NCI-H187 (cell line): ENCODE measurements at places on chromosomes 7 and 10.

DNA sequence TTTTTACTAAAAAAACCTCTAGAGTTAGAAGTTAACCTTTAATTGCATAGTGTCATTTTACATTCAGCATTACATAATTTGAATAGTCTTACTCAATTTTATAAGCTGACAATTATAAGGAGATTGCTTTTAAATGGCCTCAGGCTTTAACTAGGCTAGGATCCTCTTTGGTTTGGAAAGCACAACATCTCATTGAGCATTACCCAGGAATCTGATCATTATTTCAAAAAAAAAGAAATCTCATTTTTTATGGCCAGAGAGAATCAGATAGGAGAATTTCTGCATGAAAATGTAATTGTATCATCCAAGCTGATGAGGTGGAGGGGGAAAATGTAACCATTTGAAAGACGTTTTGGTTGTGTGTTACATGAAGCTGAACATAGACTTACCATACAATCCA is 324.9 kb upstream of the POT1 start:
- no peak for DNase-seq

DNA sequence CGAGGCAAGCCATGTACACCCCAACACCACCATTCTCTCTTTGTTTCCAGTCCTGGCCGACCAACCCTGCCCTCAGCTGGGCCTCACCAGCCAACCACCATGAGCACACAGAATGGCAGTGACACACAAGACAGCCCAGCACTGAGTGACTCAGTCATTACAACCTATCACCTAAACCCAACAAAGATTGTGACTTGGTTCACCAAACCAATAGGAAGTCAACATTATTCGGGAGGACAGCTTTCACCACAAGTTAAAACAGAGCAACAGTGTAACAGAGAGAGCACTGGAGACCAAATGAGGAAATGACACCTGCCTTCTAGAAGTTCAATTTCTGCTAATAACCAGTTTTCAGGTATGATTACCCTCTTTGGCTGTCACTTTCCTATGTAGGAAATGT is 72.1 kb downstream of the DNMBP start:
- DNase-seq: no peak

DNA sequence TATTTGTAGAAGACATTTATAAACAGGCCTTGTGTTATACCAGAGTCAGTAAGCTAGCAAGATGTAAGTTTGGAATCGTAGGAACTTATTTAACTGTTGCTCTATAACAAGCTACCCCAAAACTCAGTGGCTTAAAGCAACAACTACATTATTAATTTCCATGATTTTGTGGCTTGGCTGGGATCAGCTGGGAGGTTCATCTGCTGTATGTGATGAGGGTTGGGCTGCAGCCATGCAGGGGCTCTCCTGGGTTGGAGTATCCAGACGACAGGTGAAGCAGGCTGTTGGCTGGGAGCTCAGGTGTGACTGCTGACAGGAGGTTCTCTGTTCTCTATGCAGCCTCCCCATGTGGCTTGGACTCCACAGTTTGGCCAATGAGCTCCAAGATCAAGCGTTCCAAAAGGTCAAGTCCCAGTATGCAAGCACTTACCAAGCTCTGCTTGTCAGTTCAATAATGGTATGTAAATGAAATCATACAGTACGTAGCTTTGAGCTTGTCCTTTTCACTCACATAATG is 52.4 kb downstream of the GPR26 start:
- no peak for DNase-seq

GRCh38 chr10:48506147-48506917 is 98.5 kb downstream of the ARHGAP22 start:
- no peak for DNase-seq

- DNase-seq: no peak
Measured at GRCh38 chr7:78198756-78199155, 400.2 kb downstream of the PHTF2 start.

DNA sequence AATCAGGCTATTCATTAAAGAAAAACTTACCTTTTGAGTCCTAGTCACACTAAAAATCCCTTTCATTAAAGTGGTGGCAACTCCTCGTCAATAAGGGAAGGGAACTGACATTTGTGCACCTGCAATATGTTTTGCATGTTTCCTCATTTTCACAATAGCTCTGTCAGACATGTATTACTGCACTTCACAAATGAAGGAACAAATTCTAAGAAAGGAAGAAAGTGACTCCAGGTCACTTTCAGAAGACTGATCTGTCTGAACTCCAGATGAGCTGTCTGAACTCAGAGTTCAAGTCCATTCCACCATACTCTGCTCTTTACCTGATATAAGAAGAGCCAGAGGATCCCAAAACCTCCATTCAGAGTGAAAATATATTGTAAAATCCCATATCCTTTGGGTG is 50.3 kb upstream of the GSAP start:
- no peak for DNase-seq

DNA sequence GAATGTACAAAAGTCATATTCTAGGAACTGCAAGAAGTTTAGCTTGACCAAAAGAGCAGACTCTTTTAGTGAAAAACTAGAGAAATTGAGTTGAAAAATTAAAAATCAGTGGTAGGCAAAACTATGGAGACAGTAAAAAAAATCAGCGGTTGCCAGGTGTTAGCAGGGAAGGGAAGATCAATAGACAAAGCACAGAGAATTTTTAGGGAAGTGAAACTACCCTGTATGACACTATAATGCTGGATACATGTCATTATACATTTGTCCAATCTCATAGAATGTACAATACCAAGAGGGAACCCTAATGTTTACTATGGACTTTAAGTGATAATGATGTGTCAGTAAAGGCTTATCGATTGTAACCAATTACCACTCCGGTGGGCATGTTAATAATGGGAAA is 761.9 kb downstream of the MAGI2 start:
- DNase-seq: no peak

DNA sequence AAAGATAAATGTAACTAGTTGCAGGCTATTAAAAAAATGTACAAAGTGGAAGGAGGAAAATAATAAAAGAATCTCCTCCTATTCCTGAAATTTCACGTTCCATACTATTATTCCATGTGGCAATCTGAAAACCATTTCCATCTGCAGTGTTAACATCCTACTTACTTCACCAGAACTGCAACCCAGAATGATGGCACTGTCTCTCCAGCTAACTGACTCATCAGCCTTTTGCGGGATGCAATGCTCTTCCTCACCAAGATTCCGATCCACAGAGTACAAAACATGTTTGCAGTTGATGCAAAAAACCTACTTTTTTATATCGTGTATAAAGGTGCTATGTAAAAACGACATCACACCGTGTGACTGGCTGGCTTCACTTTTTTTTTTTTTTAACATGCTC is 50.8 kb downstream of the ESYT2 start:
- DNase-seq: no peak

- DNase-seq: no peak
Measured at GRCh38 chr7:39085189-39085588, 107.5 kb downstream of the POU6F2 start.

GRCh38 chr10:3190817-3191216 is 18.2 kb upstream of the PITRM1 start:
- DNase-seq: no peak

DNA sequence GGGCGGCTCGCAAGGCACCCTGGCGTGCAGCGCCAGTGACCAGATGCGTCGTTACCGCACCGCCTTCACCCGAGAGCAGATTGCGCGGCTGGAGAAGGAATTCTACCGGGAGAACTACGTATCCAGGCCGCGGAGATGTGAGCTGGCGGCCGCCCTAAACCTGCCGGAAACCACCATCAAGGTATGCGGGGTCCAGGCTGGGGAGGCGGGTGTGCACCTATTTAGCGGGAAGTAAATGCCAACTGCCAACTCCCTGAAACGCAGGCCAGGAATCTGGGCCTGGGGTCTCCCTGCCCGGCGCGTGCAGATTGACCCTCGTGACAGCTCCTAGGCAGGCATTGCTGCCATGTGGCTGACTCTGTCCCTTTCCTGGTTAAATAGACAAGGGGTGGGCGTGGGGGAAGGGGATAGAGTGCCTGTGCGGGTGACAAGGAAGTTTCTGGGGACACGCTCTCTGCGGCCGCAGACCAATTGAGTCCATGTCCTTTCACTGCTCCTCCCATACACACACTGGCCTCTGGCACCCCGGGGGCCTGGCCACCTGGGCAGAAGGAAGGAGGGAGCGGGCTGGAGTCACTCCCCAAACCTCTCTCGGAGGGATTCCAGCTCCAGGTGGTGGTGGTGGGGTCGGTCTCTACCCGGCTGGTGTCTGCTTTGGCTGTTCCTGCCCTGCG is 2.7 kb downstream of the EVX1 start:
- no peak for DNase-seq

DNA sequence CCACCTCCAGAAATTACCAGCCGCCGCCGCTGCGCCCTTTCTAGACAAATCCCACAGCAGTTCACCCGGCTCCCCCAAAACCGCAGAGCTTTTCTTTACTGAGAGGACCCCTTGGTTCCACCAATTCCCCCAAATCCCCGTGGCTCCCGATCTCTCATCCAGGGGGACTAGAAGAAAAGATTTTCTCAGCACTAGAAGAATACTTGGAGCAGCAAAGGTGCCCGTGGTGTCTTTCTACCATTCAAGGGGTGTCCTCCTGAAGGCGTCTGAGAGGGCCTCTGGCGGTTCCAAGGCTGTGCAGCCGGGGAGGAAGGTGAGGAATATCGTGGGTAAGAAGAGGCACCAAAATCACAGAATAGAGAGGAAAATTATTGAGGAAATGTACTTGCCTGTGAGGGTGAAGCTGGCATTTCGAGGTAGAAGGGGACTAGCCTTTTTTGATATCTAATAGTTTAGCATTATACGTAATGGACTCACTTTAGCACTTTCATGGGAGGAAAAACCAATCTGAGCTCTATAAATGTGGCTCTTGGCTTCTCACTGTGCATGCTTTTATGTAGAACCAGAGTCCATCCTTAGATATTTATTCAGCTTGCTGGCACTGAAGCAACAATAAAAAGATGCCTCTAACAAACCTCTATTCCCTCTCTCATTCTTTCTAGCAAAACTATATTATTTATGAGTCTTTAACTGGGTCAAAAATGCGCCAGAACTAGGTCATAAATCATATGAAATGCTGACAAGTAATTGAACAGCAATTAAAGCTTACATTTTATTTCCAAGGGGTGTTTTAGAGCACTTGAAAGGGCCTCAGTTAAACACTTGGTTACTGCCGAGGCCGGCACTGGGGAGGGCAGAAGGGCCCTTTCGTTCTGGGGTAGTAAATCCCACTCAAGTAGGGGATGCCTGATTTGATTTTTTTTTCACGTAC is 13.8 kb upstream of the HOXA2 start:
- no peak for DNase-seq

DNA sequence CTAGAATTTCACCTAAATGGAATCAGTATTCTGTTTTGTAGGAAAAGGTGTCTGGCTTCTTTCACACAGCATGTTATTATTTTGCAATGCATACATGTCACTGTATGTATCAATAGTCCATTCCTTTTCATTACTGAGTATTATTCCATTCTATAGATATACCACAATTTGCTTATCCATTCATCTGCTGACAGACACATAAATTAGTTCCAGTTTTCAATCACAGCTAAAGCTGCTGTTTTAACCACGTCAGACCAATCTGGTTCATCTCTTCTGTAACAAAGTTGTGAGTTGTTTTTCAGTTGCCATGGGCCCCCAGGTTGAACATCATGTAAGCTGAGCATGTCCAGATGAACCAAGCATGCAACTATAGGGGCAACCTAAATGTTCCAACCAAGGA is 282.1 kb upstream of the MKLN1 start:
- DNase-seq: no peak

- no peak for DNase-seq
Measured at GRCh38 chr10:79150444-79150754, 81.6 kb downstream of the ZMIZ1 start.

DNA sequence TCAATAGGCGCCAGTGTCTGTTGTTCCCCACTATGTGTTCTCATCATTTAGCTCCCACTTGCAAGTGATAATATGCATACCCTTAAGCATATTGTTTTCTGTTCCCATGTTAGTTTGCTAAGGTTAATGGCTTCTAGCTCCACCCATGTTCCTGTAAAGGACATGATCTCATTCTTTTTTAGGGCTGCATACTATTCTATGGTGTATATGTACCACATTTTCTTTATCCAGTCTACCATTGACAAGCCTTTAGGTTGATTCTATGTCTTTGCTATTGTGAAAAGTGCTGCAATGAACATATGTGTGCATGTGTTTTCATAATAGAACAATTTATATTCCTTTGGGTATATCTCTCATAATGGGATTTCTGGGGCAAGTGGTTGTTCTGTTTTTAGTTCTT is 77.8 kb upstream of the PLXDC2 start:
- DNase-seq: no peak

DNA sequence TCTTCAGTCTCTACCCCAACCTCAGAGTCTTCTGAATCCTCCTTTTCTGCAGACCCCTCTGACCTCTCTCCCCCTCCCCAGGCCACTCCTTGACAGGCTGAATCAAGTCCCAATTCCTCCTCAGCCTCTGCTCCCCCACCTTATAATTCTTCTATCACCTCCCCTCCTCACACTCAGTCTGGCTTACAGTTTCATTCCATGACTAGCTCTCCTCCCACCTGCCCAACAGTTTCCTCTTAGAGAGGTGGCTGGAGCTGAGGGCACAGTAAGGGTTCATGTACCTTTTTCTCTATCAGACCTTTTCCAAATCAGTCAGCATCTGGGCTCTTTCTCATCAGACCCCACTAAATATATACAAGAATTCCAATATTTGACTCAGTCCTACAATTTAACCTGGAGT is 14.6 kb upstream of the LRRC61 start:
- no peak for DNase-seq

DNA sequence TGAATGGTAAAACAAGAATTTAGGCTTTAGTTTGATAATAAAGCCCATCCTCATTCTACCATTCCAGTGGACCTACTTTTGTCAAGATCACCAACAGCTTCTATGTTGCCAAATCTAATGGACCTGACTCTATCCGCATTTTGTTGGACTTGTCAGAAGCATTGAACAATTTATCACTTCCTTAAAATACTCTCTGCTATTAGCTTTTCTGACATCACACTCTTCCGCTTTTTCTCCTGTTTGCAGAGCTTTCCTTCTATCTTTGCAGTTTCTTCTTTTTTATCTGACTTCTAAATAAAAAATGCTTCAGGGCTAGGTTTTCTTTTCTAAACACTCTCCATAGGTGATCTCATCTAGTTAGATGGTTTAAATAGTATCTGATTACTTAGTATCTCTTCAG is 42.7 kb upstream of the SMIM30 start:
- DNase-seq: no peak

DNA sequence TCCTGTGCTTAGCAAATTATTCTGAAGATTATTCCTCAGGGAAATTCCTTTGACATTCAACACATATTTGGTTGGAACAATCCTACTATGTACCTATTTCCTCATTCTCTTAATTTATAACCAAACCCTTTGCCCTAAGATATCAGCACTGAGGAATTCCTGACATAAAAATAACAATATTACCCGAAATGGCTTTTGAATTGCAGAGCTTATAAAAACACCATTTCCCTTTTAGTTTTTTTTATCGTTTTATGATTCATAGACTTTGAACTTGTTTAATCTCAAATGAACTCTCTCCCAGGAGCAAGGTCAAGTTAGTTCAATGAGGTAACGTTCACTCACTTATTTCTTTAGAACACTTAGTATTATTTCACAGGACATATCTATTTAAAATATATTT is 7.7 kb upstream of the ABCB1 start:
- no peak for DNase-seq

GRCh38 chr10:78175444-78176015 is 141.9 kb downstream of the RPS24 start:
- DNase-seq: no peak
